ENCODE measurements at places on chromosomes 5 and 9. TPM values are rescaled to one million over a fixed set of nuclear protein-coding genes. Genes with fewer than 3 reads are reported as not detected.

ZNF367 gene
- 1.1 TPM for total RNA-seq

RABEPK gene
- 15.6 TPM for total RNA-seq

HINT1 gene
- total RNA-seq: 156 TPM

CCNI2 gene
- total RNA-seq: not detected

OR1J2 gene
- total RNA-seq: not detected

ZDHHC21 gene
- total RNA-seq: 13.9 TPM
